Urinary bladder (tissue), 4 donors: ENCODE measurements at places on chromosomes 5 and 9.

DNA sequence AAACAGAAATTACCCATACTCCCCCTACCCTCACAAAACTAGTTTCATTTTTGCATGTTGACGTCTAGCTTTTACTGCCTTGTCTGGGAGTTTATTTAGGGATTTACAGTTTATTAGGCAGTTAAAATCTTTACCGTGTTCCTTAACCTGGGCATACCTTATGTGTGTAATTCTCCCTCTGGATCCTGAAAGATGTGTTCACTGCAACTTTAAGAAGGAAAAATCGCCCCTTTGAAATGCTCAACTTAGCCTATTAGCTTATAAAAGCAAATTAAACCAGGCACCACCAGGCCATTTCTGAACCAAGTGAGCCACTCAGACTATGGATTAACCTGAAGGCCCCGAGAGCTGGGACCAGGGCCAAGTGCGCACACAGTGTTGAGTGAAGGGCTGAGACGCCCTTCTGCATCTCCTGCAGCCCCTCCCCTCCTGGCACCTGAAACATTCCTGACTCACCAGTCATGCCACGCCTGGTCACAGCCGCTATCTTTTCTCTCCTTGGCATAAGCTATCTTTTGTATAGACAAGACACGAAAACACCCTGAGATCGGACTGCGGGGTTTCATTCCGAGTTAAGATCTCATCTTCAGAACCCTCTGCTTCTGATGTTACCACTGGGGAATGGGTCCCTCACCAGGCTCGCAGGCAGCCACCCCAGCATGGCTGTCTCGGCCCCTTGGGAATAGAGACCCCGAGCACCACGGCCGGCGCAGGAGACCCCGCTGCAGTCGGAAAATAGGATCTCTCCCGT, 111.9 kb downstream of the ROR2 start:
- DNase-seq = peak; percentile 63

- no peak for DNase-seq
These were observed 122.6 kb downstream of the PDE8B start for GRCh38 chr5:77333036-77333435.

DNA sequence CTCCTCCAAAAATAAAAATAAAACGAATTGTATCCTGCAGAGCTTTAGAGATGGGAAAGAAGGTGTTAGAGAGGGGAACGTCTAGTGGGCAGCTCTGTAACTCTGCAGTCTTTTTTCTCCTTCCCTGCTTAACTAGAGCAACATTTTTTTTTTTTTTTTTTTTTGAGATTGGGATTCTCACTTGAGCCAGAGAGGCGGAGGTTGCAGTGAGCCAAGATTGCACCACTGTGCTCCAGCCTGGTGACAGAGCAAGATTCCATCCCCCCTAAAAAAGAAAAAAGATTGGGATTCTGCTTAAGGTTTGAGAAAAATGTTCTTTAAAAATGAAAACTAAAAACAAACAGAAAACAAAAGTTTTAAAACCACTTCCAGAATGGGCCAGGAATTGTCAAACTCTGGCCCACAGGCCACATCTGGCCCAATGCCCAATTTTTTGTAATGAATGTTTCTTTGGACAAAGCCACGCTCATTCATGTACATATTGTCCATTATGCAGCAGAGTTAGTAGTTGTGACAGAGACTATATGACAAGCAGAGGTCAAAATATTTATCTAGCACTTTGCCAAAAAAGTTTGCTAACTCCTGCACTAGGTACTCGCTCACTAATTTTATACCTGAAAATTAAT, 98.5 kb downstream of the ZCCHC7 start:
- DNase-seq = no peak

DNA sequence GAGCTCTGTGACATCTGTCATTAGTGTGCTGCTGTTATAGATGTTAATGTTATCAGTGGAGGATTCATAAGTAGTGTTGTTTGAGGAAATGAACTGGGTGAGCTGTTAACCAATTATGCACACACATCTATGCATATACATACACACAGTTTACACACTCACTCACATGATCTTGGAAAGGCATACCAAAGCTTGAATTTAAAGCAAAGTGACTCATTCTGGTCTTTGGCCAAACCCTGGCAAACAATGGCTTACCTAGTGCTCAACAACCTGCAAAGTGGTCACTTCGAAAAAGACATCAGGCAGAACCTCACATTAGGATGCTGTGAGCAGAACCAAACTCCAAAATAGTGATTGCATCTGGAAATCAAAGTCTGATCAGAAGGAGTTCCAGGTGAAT, 1037.3 kb upstream of the CDH6 start:
- DNase-seq = no peak

- DNase-seq = no peak
These were observed 679 bp downstream of the SMC5 start for GRCh38 chr9:70259512-70259802.

DNA sequence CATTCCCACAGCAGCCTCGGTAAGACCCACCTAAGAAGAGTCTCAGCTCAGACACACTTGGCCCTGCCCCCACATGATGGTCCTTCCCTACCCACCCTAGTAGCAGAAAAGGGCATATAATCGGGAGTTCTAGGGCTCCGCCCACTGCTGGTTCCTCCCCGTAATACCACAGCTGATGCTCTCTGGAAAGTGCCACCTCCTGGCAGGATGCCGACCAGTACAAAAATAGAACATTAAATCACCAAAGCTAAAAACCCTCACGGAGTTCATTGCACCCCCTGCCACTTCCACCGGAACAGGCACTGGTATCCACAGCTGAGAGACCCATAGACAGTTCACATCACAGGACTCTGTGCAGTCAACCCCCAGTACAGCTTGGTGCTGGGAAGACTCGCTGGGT, 271.3 kb downstream of the KIAA0825 start:
- DNase-seq = no peak

DNA sequence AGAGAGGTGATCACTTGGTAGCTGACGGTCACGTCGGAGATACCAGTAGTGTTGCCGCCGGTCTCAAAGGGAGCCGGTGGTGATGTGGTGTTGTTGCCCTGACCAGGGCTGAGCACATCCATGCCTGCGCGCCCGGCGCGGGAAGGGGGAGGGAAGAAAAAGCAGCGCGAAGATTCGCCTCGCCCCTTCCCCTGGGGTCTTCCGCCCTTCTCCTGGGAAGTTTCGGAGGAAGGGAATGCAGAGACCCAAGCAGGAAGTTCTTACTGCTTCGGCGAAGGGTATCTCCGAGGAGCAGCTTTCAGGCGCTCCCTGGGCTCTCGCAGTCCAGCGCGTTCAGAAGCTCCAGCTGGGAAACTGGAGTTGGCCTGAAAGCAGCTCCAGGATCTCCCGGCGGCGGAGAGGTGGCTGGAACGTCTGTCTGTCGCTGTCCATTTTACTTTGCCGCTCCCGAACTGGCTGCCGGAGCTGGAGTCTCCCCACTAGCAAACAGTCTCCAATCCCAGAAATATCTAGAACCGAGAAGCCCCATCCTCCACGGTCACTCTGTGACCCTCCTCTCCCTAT, 565 bp downstream of the HTR1A start:
- DNase-seq = no peak

DNA sequence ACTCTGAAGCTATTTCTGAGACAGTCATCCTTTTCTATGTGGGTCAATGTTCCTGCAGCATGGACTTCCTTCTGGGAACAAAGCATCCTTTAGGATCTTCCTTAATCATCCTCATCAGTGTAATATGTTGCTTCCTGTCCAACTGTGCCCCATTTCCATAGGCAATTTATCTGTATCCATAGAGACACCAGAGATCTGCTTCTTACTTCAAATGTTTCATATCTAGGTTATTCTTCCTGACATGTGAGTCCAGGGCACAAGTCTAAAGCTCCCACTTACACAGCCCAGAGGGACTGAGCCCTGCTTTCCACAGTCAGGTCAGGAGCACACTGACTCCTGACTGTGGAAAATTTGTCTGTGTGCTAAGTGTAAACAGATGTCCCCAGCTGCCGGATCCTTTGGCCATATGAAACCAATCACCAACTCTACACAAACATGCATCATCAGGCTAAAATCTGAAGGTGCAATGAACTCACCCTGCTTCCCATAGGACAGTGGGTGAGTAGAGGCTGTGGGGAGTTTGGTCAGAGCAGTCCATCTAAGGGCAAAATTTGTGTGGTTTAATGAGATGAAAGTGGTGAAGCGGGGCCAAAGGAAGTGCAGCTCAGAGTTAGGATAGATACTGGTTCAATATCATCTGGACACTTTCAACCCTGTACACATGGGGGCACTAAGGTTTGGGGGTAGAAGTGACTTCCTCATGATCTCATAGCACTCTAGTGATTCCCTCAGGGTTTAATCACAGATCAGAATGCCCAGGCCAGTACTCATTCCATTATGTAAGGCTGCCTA, 85.2 kb upstream of the TNC start:
- no peak for DNase-seq

GRCh38 chr5:169006842-169007790, 293.8 kb downstream of the SLIT3 start:
- no peak for DNase-seq
